ENCODE measurements at places on chromosomes 2 and 18.

GRCh38 chr18:37481072-37481471 is 84.5 kb downstream of the CELF4 start:
- DNase-seq = no peak

- no peak for DNase-seq
These were observed 13.5 kb upstream of the CNOT11 start for GRCh38 chr2:101238930-101239759.

DNA sequence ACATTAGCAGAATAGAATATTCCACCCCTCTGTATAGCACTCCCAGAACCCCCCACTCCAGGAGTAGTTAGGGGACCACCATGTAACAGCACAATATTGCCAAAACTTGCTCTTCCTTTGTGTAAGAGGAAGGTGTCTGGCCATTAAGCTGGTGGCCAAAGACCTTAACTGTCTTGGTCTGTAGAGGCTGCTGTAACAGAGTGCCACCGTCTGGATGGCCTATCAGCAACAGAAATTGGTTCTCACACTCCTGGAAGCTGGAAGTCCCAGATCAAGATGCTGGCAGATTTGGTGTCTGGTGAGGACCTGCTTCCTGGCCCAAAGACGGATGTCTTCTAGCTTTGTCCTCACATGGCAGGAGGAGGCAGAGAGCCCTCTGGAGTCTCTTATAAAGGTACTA is 61.6 kb upstream of the TGFA start:
- DNase-seq = no peak

GRCh38 chr18:57205641-57206040 is 58.8 kb downstream of the BOD1L2 start:
- no peak for DNase-seq

DNA sequence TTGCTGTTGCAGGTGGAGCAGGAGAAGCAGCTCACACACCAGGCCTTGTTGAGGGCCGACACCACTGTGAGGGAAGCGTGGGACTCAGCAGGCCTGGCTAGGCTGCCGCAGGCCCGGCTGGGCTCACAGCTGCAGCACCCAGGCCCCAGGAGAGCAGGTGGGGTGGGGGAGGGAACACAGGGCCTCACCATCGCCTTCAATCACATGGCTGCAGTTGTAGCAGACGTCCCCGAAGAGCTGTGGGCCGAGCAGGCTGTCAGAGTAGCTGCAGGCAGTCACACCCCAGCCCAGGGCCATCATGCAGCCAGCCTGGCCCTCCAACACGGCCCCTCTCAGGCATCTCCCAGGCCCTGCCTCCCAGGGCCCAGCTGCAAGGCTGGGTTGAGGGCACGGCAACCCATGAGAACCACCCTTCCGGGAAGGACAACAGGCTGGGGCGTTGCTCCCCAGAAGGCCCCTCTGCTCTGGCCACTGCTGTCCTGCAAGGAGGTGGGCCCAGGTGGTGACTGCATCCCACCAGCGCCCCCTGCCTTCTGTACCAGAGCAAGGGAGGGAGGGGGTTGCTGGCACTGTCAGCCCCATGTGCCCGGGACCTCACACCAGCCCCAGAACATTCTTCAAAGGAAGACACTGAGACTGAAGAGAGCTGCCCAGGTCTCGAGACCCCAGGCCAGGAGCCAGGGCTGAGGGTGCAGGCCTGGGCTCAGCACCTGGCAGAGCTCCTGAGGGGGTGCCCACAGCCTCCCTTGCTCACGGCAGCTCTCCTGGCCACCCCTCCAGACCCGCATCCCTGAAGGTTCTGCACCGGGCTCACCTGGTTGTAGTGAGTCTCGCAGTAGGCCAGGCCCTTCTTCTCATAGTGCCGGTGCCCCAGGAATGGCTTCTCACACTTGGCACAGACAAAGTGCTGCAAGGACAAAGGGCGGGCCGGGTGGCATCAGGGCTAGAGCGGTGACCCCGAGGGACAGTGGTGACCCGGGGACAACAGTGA is 5.6 kb upstream of the GPR17 start:
- DNase-seq = no peak

DNA sequence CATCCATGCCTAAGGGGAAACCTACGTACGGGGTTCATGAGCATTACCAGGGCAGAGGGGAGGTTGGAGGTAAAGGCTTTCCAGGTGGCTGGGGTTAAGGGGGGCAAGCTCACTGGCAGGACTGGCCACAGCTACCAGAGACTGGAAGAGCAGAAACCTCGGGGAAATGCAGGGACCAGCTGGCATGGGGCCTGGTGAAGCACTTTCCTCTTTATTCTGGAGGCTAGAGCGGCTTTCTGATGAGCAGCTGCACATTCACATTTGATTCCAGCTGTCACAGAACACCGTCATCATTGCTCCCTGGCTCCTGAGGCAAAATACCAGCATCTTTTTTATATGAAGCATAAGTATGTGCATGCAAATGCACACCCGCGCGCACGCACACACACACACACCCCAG is 28.7 kb upstream of the LRRC30 start:
- DNase-seq = no peak

GRCh38 chr2:26666671-26667070 is 25.5 kb upstream of the CIB4 start:
- DNase-seq = peak; percentile 11
